ENCODE measurements at places on chromosomes 7 and 10. TPM values are rescaled to one million over a fixed set of nuclear protein-coding genes. Genes with fewer than 3 reads are reported as not detected.

The C10orf90 gene
- total RNA-seq: not detected

The SMO gene
- total RNA-seq: 9.1 TPM

The LRIT1 gene
- total RNA-seq: not detected

The VIPR2 gene
- total RNA-seq: not detected

The OR2A1 gene
- not detected for total RNA-seq

The EMX2 gene
- total RNA-seq: not detected

The PSD gene
- not detected for total RNA-seq

The MRPS17 gene
- 16.2 TPM for total RNA-seq

The ITGB1 gene
- total RNA-seq: 1,102 TPM

The CALN1 gene
- total RNA-seq: not detected

The LOXL4 gene
- total RNA-seq: 9.1 TPM

Measured in mammary microvascular endothelial cell (primary cell).